ENCODE measurements at places on chromosomes 7 and 10. TPM values are rescaled to one million over a fixed set of nuclear protein-coding genes. Genes with fewer than 3 reads are reported as not detected.
A peak's percentile ranks its signal among the peaks of the same experiment; 100 is the strongest.

Gene SFRP4
- 0.10 TPM for total RNA-seq

DNA sequence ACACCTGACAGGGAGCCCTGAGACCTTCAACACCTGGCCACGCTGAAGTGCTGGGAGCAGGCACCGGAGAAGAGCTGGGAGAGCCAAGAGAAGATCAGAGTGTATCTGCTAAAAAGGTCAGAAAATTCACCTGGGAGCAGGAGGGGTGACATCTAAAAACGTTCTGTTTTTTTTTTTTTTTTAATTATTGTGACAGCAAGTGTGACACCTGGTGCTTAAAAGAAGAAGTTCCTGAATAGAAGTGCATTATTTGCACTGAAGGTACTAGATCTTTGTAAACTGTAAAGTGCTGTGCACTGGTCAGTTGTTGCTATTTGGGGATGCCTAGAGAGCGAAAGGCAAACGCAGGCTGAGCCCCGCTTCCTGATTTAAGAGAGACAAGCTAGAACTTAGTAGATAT, 422.0 kb downstream of the PLXNA4 start:
- DNase-seq = no peak

Gene ELN
- total RNA-seq = 0.59 TPM

Gene ZNF365
- total RNA-seq = 4.8 TPM

GRCh38 chr10:10804061-10804460, 213.6 kb upstream of the CELF2 start:
- DNase-seq = no peak

Gene C10orf53
- total RNA-seq = not detected

DNA sequence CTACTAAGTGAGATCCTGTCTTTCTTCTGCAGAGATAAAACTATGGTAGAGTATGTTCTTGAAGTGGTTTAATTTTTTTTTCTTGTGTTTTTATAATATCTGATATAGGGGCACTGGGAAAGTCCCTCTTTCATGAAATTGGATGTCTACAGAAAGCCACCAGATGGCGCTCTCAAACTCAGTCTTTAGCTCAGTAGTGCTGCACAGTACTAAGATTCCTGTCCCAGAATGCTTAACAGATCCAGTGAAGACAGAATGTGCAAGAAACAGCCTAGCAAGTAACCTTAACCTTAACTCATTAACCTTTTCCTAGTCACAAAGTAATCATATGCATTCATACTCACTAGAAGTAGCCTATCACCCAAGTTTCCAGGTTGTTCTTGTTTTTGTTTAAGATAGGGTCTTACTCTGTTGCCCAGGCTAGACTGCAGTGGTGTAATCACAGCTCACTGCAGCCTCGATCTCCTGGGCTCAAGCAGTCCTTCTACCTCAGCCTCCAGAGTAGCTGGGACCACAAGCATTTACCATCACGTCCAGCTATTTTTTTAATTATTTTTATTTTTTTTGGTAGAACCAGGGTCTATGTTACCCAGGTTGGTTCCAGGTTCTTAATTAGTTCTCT, 56.7 kb downstream of the IDE start:
- DNase-seq = peak; percentile 68

DNA sequence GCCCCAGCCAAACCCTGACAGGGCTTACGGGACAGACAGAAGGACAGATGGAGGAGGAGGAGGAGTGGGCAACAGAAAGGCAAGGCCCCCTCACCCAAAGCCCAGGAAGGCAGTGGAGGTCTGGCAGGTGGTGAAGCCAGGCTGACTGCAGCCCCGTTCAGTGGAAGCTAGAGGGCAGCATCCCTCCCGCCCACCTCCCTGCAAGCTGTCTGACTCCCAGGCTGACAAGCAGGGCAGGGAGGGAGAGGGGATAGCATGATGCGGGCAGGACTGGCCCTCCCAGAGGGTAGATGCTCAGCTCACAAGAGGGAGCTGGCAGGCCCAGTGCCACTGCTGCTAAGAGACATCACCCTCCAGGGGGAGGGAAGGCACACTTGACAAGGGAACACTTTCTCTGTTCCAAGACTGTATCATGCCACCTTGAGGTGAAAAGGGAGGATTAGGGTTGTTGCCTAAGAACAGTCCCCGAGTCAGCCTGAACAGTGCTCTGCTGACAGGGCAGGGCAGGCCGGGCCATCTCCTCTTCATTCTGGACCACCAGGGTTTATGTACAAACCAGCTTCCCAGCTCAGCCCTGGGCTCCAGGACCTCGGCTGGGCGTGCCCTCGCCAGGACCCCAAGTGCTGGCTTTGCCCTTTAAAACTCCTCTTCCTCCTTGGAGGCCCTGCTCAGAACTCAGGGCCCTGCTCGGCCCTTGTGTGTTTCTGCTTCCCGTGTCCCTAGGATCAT, 61.8 kb downstream of the RASGEF1A start:
- no peak for DNase-seq

Gene ZNF804B
- total RNA-seq = not detected

DNA sequence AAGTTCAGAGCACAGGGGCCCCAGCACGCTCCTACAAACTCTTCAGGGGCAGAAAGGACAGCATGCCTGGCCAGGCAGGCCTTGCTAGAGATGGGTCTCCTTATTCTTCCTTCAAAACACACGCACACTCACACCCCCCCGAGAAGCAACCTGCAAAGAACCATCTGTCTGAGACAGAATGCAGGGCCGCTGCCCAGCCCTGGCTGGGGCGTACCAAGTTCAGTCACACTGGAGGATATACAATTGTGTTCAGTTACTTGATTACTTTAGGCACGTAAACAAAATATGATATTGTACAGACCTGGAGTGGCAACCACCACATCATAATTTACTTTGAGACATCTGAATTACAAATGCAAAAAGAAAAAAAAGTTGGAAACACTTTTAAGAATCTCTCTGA, 5.7 kb downstream of the FAM53B start:
- no peak for DNase-seq

Gene GNG11
- 265 TPM for total RNA-seq

DNA sequence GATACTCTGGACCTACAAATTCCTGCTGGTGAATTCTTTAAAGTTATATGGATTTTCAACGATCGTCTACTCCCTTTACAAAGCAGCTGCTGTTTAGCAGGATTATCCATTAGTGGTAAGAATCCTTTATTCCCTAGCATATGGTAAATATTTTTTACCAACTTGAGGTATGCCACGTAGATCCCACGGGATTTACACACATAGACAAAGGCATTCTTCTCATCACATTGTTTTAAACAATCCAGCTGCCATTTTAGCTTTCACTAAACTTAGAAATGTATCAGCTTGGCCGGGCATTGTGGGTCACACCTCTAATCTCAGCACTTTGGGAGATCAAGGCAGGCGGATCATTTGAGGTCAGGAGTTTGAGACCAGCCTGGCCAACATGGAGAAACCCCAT, 148.0 kb upstream of the SH2B2 start:
- DNase-seq = no peak

Gene CCL24
- not detected for total RNA-seq

- DNase-seq = no peak
Observed at GRCh38 chr10:49668684-49669083, 10.8 kb upstream of the C10orf53 start.

GRCh38 chr7:95907337-95907736, 135.0 kb downstream of the DYNC1I1 start:
- no peak for DNase-seq

Gene CRHR2
- not detected for total RNA-seq

- peak; percentile 45 for DNase-seq
Observed at GRCh38 chr7:158650821-158651225, 53.8 kb downstream of the NCAPG2 start.
